ENCODE measurements at places on chromosomes 2 and 18.

- DNase-seq = peak; percentile 0
These were observed 1044.1 kb upstream of the ZEB2 start for GRCh38 chr2:145563741-145564615.

DNA sequence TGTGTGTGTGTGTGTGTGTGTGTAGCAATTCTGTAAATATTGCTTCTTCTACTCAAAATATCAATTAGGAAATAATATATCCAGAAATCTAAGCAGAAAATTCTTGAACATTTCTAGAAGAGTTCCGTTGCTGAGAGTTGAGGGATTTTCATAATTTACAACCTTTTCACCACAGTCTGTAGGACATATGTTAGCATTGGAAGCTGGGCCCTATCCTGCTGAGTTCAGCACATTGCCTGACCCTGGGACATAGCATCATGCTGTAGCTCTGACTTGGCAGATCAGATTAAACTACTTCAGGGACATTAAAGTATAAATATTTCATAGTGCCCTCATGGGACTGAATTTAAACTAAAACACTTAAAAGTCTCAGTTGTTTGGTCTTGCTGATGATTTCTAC, 129.2 kb upstream of the KCNH7 start:
- no peak for DNase-seq

DNA sequence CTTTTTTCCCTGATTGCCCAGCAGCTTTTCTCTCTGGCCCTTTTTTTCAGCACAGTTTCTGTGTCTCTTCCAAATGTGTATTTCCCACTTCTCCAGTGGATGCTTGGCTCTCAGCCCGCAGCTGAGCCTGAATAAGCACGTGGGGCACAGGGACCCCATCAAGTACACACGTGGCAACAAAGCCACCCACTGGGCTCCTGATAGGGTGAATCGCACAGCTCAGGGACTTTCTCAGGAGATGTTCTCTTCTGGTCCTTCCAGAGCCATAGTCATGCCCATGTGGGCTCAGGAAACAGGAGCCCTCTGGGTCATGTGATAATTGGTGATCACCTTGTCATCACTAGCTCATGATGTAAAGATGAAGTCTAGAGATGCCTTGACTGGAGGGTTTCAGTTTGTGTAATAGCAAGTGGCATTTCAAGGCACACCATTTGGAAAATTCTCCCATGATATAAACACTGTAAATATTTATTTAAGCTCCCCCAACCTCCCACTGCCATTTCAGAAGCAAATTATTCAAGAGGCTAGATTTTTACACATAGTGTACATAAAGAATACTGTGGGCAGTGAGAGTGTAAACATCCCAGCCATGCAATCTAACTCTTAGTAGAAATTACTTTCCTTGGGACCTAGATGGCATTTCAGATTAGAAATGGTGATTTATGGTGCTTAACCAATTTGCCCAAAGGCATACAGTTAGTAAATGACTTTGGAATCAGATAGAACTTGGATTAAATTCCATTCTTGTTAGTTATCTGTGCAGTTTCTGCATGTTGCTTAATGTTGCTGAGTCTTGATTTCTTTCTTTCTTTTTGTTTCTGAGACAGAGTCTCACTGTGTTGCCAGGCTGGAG, 597.5 kb downstream of the SLC4A3 start:
- no peak for DNase-seq

DNA sequence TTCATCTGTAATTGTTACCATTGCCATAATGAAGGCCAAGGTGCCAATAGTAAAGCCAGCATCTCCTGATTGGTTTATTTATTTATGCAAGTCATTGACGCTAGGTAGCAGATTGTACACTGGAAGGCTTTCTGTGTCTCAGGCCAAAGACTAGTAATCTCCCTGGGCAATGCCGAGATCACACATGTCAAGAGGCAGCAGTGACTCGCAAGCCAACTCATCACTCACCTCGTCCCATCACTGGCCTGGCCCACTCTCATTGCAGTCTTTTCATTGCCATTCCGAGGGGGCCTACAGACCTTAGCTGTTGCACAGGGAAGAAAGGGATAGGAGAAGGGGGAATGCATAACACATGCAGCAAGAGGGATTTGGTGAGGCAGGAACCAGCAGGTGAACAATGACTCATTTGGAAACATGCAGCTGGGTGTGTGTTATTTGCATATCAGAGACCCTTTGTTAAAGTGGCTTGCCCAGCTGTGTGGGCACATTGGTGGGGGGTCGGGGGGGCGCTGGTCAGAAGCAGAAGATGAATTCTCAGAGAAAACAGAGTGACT, 448.7 kb upstream of the HNRNPA3 start:
- no peak for DNase-seq

- DNase-seq = no peak
These were observed 116.3 kb upstream of the SCN7A start for GRCh38 chr2:166610180-166610912.

- DNase-seq = no peak
These were observed 728 bp downstream of the AUP1 start for GRCh38 chr2:74528600-74529356.
